ENCODE measurements at places on chromosomes 5 and 9.

DNA sequence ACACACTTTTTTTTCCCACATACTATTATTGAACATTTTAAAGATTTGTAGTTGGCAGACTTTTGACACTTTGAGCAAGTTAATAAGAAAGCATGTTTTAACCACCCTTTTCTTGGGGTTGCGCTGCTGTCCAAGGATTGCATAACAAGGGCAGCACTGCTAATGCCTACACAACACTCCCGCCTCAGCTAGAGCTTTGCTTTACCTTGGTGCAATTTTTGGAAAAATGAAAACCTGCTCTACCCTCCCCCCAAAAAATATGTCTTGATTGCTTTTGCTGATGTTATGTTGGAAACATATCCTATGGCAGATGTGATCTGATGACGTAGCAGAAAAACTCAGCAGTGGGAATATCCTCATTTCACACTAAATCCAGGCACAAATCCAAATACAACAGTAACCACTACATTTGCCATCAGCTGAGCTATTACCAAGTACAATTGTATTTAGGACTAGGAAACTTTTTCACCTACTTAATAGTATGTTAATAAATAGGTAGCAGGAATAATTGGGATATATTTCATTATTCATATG is 51.5 kb downstream of the UBE2R2 start:
- peak; percentile 92 for DNase-seq

DNA sequence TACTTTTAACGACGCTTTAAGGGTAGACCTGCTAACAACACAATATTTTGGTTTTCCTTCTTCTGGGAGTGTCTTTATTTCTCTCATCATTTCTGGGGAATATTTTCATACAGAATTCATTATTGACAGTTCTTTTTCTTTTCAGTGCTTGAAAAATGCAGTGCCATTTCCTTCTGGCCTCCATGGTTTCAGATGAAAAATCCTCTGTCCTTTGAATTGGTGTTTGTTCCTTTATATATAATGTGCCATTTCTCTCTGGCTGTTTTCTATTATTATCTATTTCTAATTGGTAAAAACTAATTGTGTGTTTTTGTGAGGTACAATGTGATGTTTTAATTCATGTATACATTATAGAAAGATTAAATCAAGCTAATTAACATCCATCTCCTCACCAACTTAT is 194.3 kb upstream of the S1PR3 start:
- DNase-seq, result no peak

DNA sequence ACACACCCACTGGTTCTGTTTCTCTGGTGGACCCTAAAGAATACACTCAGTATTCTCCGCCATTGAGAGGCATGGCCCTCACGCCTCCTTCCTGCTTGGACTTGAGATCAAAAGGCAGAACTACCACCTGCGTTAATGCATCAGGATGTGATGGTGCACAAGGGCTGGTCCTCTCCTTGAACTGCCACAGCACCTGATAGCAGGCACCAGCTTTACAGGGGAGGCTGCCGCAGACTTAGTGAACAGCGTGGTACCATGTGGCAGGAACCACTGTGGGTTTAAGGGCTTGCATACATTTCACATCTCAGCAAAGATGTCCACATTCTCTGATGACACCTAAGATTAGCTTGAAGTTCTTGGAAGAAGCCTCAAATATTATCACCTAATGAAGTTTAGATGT is 208.7 kb downstream of the GADD45G start:
- DNase-seq, result no peak

GRCh38 chr5:95177456-95177855 is 107.4 kb downstream of the MCTP1 start:
- DNase-seq, result peak; percentile 12

- no peak for DNase-seq
Observed at GRCh38 chr9:109509611-109510010, 11.5 kb upstream of the PTPN3 start.

DNA sequence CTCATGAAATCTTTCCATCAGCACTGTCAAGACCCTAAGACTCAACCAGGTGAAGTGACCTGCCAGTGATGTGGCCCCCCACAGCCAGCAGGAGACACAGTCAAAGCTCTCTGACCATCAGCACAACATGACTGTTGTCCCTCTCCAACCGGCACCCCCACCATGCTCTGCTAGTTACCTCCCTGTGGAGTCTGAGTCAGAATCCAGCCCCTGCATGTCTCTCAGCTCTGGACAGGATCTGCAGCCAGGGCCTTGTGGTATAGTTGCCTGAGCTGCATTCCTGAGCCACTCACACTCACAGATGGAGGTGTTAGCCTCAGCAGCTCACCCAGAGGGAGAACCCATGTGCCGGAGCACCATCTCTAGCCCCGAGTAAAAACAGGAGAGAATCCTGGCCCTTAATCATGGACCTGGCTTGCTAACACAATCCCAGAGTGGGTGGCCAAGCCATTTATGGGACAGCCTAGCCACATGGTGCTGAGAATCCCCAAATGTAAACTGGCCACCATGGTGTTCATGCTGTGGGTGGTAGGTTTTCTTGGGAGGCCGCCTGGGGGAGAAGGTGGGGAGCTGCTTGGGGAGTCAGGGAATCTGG is 237.8 kb downstream of the PAPPA start:
- DNase-seq, result no peak

- no peak for DNase-seq
Observed at GRCh38 chr5:75463726-75464125, 47.7 kb downstream of the CERT1 start.

DNA sequence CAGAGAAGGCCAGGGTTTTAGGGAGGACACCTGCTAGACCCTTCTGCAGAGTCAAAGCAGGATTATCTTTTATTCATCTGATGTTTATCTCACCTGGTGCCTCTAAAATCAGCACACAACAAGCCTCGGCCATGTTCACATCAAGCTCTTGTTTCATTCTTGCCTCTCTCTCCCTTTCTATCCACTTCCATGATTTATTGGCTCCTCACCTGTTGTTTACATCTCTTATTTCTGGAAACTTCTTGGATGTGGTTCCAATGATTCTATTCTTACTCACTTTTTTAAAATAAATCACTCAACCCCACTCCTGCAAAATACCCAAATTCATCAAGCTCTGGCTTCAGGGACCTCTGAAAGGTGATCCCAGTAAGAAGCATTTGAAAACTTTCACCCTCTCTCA is 407.0 kb upstream of the KLF4 start:
- DNase-seq, result no peak

DNA sequence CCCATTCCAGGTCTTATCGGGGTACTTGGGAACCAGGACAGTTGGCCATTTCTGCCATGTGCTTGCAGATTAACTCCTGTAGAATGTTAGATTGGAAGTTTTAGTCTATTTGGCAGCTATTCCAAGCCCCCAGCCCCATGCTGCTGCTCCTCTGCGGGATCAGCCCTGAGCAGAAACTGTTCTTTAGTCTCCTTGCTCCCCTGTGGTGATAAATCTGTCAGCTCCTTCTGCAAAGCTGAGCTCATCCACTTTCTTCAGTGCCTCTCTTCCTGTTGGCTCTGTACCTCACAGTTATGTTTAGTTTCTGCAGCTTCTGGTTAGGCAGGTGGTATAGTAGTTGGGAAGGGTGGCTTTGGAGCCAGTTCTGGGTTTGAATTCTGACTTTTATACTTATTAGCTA is 170.4 kb downstream of the GRIA1 start:
- DNase-seq, result no peak

- no peak for DNase-seq
Observed at GRCh38 chr5:86970361-86970760, 297.3 kb upstream of the RASA1 start.

DNA sequence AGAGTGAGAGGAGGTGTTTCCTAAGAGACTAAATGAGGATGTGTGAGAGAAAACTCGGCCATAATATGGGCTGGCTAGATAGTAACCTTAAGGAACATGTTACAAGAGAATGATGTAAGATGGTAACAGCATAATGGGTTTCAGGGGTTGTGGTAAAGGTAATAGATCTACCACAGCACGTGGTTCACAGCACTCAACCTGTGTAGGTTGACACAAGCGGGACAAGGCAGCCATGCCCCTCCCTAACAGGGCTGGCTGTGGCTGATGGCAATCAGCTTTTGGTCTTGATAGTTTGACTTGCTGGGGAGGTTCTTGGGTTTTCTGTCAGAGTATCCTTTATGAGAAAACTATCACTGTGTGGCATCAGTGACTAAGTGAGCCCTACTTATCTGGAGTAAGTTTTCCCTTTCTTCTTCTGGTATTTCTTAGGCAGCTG is 138.6 kb downstream of the TRIO start:
- no peak for DNase-seq

- DNase-seq, result no peak
Observed at GRCh38 chr5:149811453-149811852, 81.3 kb downstream of the PPARGC1B start.

- no peak for DNase-seq
Observed at GRCh38 chr5:142500227-142500905, 175.5 kb upstream of the SPRY4 start.

GRCh38 chr5:108765647-108766046 is 17.9 kb downstream of the FER start:
- DNase-seq, result no peak

DNA sequence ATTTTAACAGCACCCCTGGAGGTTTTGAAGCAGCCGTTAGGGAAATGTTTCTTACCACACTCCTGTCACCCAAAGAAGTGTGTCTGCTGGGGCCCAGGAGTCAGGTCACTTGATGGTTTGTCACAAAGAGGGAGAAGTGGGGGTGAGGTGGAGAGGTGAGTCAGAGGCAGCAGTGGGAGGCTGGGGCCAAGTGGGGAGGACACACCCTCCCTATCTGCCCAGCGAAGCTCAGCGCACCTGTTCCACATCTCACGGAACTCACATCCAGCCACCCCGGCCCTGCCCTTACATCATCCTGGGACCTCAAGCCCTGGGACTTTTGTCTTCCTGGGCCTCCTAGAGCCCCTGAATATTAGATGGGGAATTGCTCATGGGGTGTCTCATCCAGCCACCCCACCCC is 171.1 kb upstream of the SMIM23 start:
- DNase-seq, result no peak

DNA sequence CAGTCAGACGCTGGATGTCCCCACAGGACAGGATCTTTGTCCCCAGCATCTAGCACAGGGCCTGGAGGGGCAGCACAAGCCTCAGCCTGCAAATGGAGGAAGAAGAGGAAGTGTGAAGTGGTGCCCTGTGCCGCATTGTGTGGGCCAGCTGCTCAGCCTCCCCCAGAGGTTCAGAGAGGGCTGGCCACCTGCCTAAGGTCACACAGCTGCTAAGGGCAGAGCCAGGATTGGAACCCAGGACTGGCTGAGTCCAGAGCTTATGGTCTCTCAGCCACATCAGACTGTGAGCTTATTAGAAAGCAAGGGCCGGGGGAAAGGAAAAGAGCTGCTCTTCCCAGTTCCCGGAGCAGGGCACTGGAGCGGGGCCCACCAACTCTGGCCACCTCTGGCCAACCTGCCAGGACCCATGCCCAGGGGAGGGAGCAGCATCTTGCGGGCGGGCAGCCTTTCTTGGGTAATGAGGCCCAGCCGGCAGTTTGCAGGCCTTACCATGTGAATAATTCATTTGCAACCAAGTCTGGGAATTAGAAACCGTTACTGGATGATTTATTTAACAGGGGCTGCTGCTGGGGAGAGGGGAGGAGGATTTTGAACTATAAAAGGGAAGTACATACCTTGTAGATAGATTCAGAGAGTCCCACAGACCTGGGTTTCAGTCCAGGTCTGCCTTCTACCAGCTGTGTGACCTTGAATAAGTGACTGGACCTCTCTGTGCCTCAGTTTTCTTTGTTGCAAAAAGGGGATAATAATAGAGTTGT is 11.6 kb upstream of the CRB2 start:
- no peak for DNase-seq

- DNase-seq, result no peak
Observed at GRCh38 chr5:158381614-158382160, 522.7 kb upstream of the CLINT1 start.

GRCh38 chr5:152218694-152219093 is 186.4 kb downstream of the NMUR2 start:
- no peak for DNase-seq

DNA sequence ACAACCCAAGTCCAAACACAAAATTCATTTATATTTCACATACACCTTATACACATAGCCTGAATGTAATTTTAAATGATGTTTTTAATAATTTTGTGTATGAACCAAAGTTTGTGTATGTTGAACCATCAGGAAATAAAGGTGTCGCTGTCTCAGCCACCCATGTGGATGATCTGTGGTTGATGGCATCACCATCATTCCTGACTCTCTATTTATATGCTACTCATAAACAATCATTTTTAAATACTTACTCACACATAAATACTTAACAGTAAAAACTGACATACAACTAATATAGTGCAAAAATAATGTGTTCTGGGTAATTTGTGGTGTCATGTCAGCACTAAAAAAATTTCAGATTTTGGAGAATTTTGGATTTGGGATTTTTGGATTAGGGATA is 38.4 kb downstream of the SMC5 start:
- DNase-seq, result no peak

- no peak for DNase-seq
Observed at GRCh38 chr5:122759241-122760070, 15.4 kb upstream of the SNX2 start.

GRCh38 chr5:59817536-59817935 is 76.0 kb downstream of the PDE4D start:
- no peak for DNase-seq

DNA sequence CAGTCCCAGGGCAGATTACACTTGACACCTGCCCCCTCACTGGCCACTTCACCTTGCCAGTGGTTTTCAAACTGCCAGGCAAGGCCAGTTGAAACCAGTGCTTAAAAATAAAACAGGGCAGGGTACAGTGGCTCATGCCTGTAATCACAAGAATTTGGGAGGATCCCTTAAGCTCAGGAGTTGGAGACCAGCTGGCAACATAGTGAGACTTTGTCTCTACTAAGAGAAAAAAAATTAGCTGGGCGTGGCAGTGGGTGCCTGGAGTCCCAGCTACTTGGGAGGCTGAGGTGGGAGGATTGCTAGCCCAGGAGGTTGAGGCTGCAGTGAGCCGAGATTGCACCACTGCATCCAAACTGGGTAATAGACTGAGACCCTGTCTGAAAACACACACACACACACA is 58.1 kb downstream of the ROPN1L start:
- no peak for DNase-seq

DNA sequence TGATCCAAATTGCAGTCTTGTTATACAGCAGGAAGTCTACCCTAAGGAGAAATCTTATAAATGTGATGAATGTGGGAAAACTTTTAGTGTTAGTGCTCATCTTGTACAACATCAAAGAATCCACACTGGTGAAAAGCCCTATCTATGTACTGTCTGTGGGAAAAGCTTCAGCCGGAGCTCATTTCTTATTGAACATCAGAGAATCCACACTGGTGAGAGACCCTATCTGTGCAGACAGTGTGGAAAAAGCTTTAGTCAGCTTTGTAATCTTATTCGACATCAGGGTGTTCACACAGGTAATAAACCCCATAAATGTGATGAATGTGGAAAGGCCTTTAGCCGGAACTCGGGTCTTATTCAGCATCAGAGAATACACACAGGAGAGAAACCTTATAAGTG is 10.4 kb downstream of the ZNF189 start:
- DNase-seq, result no peak

GRCh38 chr5:93532370-93532769 is 48.6 kb downstream of the NR2F1-AS1 start:
- peak; percentile 63 for DNase-seq

Data from endothelial cell of umbilical vein (primary cell).